ENCODE measurements at places on chromosomes 1 and 21.
A peak's percentile ranks its signal among the peaks of the same experiment; 100 is the strongest.

- no peak for DNase-seq
Measured at GRCh38 chr1:54865238-54866073, 21.5 kb downstream of the DHCR24 start.

GRCh38 chr1:206136241-206136640, 19.1 kb upstream of the AVPR1B start:
- DNase-seq: no peak

GRCh38 chr1:40143891-40144575, 17.2 kb upstream of the RLF start:
- peak; percentile 72 for DNase-seq

DNA sequence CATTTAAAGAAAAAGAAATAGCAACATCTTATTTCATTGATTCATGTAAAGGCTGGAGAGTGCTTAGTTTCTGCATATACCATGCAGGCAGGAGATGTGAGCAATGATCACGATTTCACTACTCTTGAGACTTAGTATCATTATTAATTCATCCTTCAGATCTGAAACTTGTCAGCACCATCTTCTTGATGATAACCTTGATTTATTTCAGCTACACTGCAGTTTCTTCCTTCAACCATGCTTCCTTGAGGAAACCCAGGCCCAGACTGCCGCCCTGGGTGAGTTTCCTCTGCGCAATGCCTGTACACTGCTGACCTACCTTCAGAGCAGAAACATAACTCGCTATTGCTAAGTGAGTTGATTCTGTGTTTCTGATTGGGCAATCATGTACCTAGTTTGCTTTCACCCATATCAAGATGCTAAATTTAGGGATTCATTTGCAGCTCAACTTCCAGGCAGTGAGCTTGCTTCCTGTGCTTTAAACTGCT, 13.5 kb upstream of the BCL10 start:
- DNase-seq: no peak

DNA sequence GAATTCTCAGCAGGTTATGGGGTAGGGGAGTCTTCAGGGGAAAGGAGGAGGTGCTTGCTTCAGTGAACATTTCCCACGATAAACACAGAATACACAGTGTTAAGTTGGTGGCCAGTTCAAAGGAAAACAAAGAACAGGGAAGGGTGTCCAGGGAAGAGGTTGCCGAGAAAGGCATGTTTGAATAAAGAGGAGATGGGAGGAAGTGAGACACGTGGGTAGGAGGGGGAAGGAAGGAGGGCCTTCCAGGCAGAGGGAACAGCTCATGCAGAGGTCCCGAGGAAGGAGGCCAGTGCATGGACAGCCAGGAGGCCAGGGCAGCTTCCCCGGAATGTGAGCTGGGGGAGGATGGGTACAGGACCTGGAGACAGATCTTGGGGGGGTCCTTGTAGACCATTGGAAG, 130.3 kb upstream of the TMEM51 start:
- peak; percentile 30 for DNase-seq

DNA sequence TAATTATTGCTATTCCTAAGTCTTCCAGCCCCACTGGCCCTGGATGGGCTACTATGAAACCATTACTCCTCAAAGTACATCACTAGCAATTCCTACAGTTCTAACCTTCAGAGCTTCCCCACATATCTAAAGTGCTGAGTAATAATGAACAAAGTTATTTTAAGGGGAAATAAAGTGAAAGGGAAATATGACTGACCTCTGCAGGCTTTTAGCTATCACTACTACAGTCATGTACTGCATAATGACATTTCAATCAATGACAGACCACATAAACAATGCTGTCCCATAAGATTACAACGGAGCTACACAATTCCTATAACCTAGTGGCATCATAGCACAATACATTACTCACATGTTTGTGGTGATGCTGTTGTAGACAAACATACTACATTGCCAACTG, 32.5 kb upstream of the ASPM start:
- peak; percentile 71 for DNase-seq

DNA sequence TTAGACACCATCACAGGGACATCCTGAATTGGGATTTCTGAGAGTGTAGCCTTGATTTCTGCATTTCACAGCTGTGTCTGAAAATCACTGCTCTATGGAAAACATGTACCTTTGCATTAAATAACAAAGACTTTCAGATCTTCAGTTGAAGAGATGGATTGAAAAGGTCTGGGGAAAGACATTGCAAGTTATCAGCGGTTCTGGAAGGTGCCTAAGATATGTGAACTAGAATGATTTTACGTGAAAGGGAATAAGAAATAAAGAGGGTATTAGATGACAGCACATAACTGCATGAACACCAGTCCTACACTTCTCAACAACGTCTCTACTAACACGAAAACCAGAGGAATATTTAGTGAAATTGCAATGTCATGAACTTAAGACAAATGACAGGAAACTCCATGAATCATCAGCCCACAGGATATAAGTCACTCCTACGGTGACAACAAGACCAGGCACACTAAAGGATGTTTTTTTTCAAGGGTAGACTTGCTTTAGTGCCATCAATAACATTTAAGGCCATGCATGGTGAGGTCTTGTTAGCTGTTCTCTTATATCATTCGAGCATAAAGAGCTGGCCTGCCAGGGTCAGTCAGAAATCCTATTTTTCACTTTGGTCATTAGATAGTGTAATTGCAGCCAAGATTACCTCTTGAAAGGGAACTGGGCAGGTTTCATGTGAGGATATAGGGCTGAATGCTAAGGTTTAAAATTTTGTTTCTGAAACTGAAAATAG, 283.1 kb downstream of the GRIK1 start:
- peak; percentile 83 for DNase-seq

GRCh38 chr1:42429603-42430002, 26.2 kb downstream of the ZMYND12 start:
- DNase-seq: no peak

- no peak for DNase-seq
Measured at GRCh38 chr1:99700020-99700419, 54.1 kb downstream of the PALMD start.

GRCh38 chr1:77542813-77543420, 139.5 kb downstream of the ZZZ3 start:
- DNase-seq: no peak

DNA sequence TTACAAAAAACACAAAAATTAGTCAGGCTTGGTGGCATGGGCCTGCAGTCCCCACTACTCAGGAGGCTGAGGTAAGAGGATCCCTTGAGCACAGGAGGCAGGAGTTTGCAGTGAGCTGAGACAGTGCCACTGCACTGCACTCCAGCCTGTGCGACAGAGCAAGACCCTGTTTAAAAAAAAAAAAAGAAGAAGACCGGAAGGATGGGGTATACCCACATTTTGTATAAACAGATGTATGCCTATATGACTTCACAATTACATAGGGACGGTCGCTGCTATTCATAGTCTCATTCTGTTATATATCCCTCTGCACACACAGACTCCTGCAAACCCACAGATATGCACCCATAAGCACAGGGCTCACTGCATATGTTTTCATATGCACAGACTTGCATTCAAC, 12.7 kb downstream of the LCK start:
- DNase-seq: no peak

DNA sequence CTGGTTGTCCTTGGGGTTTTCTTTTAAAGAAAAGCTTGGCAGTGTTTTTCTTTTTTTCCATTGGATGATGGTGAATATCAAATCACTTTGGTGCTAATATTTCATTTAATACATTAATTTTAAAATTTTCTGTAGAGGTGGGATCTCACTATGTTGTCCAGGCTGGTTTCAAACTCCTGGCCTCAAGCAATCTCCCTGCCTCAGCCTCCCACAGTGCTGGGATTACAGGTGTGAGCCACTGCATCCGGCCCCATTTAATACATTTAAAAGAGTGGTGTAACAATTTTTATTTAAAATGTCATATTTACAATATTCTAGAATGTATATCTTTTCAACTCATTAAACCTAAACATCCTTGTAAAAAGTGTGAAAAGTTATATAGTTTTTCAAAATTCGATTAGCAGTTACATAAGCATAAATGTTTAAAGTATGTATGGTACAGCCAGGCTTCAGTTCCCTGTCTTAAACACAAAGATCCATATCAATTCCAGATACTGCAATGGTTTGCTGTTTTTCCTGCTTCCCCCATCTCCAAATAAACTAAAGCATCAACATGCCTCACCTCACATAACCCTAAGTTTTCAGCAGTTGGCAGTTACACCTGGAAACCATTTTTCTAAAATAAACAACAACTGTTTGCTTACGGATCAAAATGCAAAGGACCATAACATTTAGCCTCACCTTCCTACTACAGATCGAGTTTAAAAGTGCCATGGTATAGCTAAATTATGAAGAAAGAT, 8.9 kb upstream of the LGALS8 start:
- no peak for DNase-seq

GRCh38 chr1:89312572-89312971, 39.9 kb upstream of the GBP5 start:
- no peak for DNase-seq

GRCh38 chr21:31198575-31198974, 145.5 kb downstream of the TIAM1 start:
- DNase-seq: peak; percentile 65

- DNase-seq: no peak
Measured at GRCh38 chr1:159653201-159653600, 61.2 kb downstream of the CRP start.

GRCh38 chr1:8985915-8986813, 40.1 kb downstream of the SLC2A7 start:
- peak; percentile 91 for DNase-seq

DNA sequence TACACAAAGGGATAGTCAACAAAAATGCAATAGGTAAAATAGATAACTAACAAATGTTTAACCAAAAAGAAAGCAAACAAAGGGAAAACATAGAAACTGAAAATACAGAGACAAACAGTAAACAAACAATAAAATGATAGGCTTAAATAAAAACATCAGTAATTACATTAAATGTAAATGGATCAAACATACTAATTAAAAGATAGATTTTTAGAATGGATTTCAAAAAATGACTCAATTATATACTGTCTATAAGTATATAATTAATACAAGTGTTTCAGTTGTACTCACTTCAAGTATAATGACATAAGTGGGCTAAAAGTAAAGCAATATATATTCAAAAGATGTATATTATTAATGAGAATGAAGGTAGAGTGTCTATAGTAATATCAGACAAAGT, 101.1 kb downstream of the MRPS6 start:
- DNase-seq: no peak

DNA sequence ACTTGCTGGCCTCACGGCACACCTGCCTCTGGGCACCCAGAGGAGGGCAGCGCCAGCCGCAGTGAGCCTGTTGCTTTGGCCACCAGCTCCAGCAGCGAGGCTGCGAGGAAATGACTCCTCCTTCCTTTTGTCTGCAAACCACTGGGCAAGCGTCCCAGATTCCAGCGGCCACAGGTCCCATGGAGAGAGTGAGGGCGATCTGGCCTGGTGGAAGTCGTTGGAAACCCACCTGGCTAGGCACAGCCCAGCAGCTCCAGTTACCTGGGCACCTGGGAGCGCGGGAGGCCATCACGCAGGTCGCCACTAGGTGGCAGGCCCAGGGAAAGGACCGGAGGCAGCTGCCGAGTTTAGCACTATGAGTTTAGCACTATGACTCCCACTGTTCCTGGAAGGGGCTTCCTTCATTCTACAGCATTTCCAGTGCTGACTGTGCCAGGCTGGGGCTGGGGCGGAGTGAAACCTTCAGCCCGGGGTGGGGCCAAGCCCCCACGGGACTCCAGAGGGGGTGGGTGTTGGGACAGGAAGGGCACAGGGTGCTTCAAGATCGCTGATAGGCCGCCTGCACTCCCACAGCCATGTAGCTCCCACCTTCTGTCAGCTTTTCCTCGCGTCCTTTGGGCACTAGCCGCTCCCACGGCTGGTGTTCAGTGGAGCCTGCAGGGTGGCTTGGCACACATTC, 1.1 kb upstream of the ESPN start:
- no peak for DNase-seq

DNA sequence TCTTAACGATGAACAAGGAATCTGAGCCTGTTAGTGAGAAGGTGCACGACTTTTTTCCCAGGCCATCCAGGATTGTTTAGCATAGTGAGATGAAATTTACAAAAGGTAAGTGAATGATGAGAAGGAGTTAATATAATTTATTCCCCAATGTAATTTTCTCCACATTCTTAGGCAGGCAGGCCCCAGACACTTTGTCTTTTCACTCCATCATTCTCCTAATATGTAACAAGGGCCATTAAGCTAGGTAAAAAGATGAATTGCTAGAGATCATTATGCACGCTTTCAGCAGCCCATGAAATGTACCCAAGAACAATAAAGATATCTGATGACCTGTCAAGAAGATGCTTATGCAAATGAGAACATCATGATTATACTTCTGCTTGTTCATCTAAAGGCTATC, 24.1 kb downstream of the NIBAN1 start:
- no peak for DNase-seq

GRCh38 chr1:247357052-247357780, 25.5 kb upstream of the ZNF496 start:
- peak; percentile 96 for DNase-seq

DNA sequence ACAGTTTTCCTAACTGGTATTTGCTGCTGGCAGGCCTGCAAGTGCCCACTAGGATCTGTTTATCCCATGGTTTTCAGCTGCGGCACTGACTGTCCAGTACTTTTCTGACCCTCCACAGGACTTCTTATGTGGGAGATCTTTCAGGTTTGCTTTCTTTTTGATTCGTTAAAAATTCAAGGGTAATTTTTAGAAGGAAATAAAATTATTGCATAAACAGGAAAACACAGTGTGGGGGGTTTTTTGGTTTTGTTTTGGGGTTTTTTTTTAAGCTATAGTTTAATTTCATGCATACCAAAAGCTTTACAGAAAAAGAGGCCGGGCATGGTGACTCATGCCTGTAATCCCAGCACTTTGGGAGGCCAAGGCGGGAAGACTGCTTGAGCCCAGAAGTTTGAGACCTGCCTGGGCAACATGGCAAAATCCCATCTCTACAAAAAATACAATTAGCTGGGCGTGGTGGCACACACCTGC, 3.6 kb downstream of the NIBAN1 start:
- peak; percentile 69 for DNase-seq

GRCh38 chr21:45258466-45258865, 29.2 kb downstream of the POFUT2 start:
- no peak for DNase-seq

- DNase-seq: no peak
Measured at GRCh38 chr1:92663775-92664174, 121.1 kb downstream of the EVI5 start.

DNA sequence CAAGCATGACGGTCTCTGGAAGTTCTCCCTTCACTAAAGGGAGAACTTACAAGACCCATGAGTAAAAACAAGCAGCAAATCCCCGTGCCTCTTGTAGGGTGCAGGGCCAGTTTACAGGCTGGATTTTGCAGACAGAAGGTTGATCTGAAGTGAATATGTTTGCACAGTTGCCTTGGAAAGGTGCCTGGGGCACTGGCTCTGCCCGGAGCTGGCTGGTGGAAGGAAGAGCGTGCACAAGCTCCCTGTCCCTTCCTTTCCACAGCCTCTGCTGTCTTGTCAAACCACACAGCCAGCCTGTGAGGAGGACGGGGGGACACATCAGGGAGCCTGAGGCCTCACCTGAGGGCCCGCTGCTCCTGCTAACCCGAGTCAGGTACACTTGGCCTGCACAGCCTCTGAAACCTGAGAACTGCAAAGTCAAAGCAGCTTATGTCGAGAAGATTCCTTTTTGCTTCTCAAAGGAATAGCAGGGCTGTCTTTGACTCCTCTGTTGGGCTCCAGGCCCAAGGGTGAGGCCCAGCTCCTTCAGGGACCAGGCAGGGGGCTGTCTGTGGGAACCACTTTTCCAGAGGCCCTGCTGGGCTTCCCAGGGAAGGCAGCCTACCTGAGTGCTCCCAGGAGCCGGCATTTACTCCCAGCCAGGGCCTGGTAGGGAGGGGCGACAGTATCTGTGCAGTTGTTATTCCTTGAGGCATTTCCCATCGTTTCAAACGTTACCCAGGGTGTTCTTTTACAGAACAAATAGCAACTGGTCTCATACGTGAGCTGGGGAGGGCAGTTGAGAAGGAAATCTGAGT, 251.5 kb downstream of the SIPA1L2 start:
- no peak for DNase-seq

- DNase-seq: no peak
Measured at GRCh38 chr1:1051127-1051810, 22.8 kb downstream of the RNF223 start.
